Esophagus squamous epithelium (tissue), 5 donors: ENCODE measurements at places on chromosomes 2 and 18. TPM values are rescaled to one million over a fixed set of nuclear protein-coding genes. Genes with fewer than 3 reads are reported as not detected.

ARL4C gene
- 11.2 TPM for total RNA-seq

- no peak for DNase-seq
Observed at GRCh38 chr18:5871426-5871825, 23.9 kb downstream of the TMEM200C start.

GRCh38 chr2:54772110-54772509 is 48.6 kb downstream of the EML6 start:
- DNase-seq: no peak

DNA sequence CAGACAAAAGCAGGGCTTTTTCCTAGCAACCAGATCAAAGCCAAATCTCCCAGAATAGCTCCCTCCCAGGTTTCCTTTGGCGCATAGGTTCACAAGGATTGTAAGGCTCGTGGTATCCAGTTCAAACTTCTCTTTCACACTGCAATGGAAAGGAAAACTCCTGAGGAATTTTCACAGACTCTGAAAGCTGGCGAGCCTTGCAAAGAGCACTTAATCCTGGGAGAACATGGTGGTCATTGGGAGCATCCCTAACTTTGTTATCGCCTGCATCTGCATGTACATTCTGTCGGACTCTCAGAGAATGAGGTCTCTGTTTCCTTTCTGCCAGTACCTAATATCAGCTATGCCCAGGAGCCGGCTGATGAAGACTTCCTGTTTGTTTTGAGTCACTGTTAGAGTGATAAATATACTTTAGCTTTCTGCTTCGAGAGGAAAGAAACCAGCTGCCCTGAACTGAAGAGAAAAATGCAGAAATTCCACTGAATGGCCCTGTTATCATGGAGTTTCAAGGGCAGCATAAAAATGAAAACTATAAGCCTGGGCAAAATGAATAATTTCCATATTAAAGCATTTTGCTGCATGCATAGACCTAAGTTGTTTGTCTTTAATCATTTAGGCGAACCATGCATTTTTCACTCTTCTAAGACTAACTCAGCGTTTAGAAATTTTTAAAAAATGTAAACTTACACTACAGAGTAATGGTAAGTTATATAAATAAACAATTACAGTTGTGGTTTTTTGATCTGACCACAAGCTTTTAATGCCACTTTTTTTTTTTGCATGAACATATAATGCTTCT is 76.4 kb upstream of the ZEB2 start:
- DNase-seq: no peak

- DNase-seq: no peak
Observed at GRCh38 chr2:54122171-54122935, 6.9 kb downstream of the ACYP2 start.

AOX1 gene
- 3.2 TPM for total RNA-seq

GRCh38 chr2:202436626-202437025 is 60.5 kb downstream of the BMPR2 start:
- DNase-seq: no peak

GRCh38 chr18:79460481-79461300 is 65.0 kb downstream of the NFATC1 start:
- DNase-seq: no peak

IL18R1 gene
- total RNA-seq: 1.3 TPM

- DNase-seq: no peak
Observed at GRCh38 chr2:42371611-42372473, 10.8 kb upstream of the COX7A2L start.

OTOS gene
- not detected for total RNA-seq

GRCh38 chr2:63424329-63425078 is 163.8 kb downstream of the WDPCP start:
- no peak for DNase-seq

DNA sequence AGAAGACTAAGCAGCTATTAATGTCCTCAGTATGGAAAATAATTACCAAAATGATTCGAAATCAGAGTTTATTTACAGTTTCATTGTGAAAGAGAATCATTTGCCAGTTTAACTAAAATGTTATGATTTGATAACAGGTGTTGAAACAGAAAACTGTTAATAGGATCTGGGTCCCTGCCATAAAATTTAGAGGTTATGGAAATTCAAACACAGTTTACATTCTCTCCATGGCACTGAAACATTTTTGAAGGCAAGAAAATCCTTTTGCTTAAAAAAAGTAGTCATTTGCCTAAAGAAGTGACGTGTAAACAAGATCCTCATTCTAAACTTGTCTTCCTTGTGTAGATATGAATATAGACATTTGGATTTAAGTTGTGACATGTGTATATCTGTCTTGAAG is 743.8 kb downstream of the SLC4A3 start:
- no peak for DNase-seq

MAP2 gene
- total RNA-seq: 14.5 TPM

DNA sequence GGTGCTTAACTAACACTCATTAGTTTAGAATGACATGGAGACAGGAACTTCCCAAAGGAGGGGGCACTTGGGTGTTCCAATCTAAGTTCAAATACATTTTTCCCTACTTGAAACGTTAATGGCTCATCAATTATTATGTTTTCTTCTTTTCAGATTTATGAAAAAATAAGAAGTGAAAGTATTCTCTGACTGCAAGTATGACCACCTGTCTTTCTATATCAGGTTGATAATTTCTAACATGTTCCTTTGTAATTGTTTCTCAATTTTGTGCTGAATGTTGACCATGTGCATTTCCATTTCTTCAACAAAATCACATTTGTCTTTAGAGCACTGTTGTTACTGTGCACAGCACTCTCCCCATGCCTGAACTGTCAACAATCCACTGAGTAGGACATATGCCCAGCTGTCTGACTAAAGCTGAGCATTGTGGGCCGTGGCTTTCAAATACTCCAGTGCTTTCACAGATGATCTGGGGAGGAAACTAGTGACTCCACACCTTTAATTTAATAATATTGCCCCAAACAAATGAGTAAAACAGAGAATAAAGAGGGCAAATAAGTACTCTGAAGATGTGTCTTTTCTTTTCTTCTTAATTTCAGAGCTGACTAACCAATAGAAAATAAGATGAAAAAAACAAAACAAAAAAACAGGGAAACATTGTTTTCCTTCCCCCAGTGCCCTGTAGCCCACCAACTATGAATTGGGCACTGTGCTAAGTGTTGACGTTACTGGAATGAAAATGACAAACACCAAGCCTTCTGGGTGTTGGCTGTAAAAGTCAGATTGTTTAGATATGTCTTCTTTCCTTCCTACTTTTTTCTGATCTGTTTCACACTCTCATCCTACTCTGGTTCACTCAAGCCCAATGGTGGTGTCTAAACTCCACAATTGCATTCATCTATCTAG is 16.0 kb downstream of the LANCL1 start:
- DNase-seq: no peak

DNA sequence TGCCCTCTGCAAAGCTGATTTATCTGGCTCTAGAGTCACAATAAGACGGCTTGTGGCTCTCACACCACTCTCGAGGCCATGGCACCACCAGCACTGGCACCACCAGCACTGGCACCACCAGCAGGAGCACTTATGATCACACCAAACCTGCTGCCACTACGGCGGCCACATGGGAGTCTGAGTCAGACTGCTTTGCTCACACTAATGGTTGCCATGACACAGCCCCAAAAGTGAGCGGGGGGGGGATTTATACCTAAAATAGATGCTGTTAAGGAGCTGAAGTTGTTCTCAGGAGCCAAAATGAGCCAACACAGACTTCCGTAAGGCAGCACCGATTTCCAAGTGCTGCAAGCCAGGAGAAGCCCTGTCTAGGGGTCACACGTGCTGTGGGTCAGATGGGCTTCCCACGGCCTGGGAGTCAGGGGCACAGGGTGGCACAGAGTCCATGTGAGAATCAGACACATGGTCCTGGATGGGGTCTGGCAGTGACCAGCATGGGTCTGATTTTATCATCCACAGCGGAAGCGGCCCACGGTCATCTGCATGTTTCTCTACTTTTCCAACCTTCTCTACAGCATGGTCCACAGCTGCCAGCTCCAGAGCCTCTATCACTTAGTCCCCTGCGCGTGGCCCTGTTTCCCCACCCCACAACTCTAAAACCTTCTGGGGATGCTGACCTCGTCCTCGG is 16.7 kb downstream of the DNMT3A start:
- DNase-seq: no peak

GRCh38 chr18:80185545-80185944 is 61.8 kb downstream of the PARD6G start:
- no peak for DNase-seq

DNA sequence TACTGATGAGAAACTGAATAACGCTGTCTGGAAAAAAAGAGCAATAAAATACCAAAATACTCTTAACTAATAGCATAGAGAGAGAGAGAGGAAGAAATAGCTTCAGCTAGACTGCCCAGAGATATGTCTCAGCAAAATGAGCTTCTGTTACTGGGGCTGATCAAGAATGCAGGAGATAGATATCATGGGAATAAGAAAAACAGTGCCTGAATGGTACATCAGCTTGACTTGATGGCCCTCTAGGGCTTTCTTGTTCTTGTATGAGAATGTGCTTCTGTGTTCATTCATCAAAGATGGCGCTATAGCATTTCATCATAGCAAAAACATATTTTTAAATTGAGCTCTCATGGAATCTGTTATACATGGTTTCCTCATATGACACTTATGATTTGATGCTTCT is 151.2 kb downstream of the CALCRL start:
- no peak for DNase-seq

DNA sequence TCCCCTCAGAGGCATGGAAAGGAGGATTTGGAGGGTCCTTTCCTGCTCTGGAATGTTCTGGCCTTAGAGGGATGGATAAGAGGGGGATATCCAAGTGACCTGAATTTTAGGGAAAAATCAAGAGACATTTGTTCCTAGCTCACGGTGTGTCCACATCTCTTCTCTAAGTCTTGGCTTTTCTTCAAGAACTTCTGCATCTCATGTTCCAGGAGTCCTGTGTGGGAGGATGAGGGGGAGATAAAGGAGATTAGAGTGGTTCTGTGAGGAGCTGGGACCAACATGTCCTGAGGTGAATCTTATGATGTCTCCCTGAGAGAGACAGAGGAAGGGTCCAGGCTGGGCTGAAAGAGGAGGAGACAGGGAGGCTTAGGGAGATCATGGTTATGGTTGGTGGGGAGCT is 11.7 kb downstream of the EMX1 start:
- DNase-seq: no peak

DNA sequence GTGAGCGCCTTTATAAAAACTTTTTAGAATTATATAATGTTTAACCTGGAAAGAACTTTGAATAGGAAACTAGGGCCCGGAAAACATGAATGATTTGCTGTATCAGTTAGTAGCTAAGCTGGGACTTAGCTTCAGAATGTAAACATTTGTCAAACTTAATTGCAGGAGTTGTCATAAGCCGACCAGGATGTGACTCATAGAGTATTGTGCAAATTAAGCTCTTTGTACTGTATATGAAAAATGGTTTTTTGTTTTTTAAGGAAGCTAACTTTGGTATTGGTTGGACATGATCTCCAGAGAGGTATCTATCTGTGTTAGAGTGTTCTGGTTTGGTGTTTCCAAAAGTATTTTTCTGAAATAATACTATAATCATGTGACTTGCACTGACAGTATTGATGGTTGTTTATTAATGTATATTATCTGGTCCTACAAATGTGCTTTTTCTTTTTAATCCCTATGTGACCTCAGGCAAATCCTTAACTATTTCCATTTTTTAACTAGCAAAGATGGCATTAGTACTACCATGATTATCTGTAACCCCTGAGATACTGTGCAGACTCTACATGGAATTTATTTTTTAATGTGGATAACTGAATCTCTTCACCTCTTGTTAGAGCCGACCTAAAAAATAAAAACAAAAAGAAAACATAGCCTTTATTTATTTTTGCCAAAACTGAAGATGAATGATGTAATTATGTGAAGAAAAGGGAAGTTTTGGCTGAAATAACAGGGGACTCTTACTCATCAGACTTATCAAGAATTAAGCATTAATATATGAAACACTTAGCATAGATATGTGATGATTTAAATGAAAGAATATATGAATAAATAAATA is 11.7 kb downstream of the YIPF4 start:
- no peak for DNase-seq
